ENCODE measurements at places on chromosomes 2 and 18. TPM values are rescaled to one million over a fixed set of nuclear protein-coding genes. Genes with fewer than 3 reads are reported as not detected.
A peak's percentile ranks its signal among the peaks of the same experiment; 100 is the strongest.

GRCh38 chr2:222878877-222879603 lies 18.2 kb downstream of the ACSL3 start:
- DNase-seq: no peak

The HOXD10 gene
- total RNA-seq: 2.0 TPM

DNA sequence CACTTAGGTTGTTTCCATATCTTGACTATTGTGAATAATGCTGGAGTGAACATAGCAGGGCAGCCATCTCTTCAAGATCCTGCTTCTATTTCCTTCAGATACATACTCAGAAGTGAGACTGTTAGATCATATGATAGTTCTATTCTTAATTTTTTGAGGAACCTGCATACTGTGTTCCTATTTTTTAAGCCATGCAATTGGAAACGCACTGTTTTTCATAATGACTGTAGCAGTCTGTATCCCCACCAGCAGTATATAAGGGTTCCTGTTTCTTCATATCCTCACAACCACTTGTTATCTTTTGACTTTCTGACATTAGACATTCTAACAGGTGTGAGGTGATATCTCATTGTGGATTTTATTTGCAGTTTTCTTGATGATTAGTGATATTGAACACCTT lies 15.5 kb downstream of the NEURL3 start:
- DNase-seq: no peak

GRCh38 chr18:7196421-7196820 lies 34.5 kb upstream of the LRRC30 start:
- no peak for DNase-seq

- DNase-seq: no peak
Observed at GRCh38 chr2:191691898-191692297, 14.0 kb downstream of the NABP1 start.

GRCh38 chr2:643334-643733 lies 33.9 kb downstream of the TMEM18 start:
- DNase-seq: no peak

GRCh38 chr2:8445580-8445979 lies 236.3 kb upstream of the ID2 start:
- DNase-seq: no peak

The FAM124B gene
- total RNA-seq: 50.3 TPM

DNA sequence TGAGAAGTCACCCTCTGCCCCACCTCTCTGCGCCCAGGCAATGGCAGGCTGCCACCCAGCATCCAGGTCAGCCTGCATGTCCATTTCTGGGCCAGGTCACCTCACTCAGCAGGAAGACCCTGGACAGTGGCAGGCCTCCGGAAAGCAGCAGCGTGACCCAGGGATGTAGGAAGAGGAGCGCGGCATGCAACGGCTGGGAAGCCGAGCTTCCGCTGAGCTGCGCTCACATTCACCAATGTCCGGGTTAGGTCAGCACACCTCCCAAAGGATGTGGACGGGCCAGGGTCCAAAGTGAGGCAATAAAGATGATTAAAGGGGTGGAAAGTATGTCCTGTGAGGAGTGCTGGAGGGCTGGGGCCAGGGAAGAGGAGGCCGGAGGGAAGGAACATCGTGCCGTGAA lies 174.5 kb downstream of the CTIF start:
- no peak for DNase-seq

GRCh38 chr2:233449081-233449901 lies 95.0 kb downstream of the DGKD start:
- no peak for DNase-seq

The NTSR2 gene
- total RNA-seq: not detected

DNA sequence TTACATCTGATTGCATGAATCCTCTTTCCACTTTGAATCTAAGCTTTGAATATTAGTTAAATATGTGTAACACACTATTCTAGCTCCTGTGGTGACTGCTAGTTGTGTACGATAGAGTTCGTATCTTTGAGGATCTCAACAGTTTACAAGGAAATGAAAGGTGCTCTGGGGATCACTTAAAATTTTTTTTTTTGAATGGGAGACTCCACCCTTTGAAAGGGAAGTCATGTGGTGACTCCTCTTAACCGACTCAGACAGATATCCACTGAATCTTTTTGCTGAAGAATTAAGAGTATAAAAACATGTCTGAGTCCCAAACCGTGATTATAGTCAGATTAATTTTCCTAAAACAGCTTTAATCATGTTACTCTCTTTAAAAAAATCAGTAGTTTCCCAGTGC lies 4.0 kb downstream of the CLIP4 start:
- no peak for DNase-seq

The GRHL1 gene
- 0.82 TPM for total RNA-seq

DNA sequence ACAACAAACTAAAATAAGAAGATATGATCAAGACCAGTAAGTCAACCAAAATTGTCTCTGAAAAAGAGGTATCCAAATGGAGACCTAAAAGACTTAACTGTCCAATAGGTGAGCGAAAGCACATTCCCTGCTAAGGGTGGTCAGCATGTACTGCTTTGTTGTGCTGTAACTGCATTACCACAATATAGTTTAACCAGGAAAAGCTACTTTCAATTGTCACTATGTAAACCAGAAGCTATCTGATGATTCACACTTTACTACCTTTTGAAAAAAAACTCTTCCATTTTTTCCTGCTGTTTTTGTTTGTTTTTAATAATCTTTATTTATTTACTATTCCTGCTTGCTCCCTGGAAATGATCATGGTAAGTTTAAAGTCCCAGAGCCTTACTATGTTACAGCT lies 36.1 kb downstream of the ASXL2 start:
- DNase-seq: no peak

The SNED1 gene
- total RNA-seq: 41.3 TPM

DNA sequence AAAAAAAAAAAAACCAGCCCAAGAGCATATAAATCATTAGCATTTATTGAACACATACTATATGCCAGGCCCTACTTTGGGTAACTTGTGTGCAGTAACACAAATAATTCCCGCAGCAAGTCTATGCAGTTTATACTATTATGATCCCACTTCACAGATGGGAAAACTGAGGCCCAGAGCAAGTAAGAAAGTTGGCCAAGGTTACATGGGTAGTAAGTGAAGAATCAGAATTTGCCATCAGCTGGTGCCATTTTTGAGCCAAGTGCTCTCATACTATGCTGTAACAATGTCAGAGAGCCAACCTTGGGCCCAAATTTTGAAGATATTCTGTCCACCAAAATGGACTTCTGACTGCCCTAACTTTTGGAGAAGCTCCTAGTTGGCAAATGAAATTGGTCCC lies 13.5 kb upstream of the PSD4 start:
- no peak for DNase-seq

DNA sequence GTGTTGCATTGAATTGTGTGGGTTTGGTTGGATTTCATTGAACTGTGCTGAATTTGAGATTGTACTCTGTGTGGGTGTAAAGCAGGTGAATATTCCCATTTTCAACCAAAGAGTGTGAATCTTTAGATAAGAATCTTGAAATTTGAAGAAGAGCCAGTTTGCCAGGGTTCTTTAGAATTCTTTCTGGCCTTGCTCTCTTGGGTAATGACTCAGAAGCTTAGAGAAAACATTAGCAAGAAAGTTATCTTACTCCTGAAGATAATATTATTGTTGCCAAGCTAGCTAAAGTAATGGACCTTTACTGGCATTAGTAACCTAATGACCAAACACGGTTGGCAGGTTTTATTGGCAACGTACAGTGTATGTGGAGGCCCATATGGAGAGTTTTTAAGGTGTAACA lies 46.4 kb upstream of the SIX3 start:
- DNase-seq: no peak

The EN1 gene
- not detected for total RNA-seq

- no peak for DNase-seq
Observed at GRCh38 chr2:209411296-209411695, 12.6 kb upstream of the MAP2 start.

- no peak for DNase-seq
Observed at GRCh38 chr18:2656237-2656980, 883 bp downstream of the SMCHD1 start.

GRCh38 chr2:200467806-200468681 lies 41.8 kb downstream of the KCTD18 start:
- no peak for DNase-seq

DNA sequence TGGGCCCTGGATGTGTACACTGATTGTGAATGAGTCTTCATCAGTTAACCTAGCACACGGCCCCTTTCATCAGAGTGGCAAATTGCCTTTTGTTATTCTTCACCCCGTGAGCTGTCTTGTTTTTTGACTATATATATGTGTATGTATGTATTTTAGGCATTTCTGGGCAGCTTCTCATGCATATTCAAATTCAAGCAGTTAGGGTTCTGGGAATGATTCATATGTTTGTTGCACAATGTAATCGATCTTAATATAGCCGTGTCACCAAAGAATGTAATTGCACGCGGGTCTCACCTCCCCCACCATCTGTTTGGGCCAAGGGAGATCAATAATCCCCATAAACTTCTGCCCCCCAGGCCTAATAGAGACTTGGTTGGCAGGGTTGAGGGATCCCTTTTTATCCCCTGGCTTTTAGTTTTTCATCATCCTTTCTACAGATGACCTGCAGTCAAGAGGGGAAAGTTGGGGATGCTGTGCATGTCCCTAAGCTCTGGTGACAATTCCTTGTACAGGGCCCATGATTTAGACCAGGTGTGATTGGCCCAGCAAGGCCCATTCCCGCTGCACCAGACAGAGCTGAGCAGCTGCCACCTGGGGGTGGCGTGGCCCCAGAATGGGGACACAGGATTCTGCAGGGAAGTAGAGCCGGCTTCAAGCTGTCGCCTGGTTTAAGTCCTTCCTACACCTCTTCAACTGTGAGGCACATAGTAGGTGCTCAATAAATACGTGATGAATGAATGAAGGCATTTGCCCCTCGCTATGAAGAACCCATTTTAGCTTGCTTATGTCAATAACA lies 19.2 kb downstream of the KCNF1 start:
- no peak for DNase-seq

The FAM237A gene
- not detected for total RNA-seq

- DNase-seq: no peak
Observed at GRCh38 chr2:34306745-34307144, 707.6 kb upstream of the FAM98A start.

DNA sequence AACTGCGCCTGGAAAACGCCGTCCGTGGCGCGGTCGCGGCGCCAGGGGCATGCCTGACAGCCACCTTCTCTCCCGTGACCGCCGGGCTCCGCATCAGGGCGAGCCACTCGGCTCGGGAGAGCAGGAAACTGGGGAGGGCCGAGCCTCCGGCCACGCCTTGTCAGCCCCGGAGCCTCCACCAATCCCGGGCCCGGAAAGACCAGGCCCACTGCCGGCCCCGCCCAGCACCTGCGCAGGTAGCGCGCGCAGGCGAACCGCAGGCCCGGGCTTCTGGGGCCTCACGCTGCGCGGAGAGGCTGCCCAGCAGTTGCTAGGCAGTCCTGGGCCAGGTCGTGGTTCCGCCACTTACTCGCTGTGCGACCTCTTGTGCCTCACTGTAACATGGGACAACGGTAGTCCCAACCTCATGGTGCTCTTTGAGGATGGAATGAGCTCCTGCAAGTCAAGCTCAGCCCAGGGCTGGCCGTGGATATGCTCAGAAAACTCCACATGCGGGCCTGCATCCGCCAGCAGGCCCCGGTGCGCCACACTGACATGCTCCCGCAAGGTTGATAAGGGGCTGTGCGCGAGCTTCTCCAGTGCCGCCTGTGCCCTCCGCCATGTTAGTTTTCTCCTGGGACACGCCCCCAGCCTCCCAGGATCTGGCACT lies 97.1 kb downstream of the INHBB start:
- DNase-seq: no peak

The MC4R gene
- not detected for total RNA-seq

GRCh38 chr18:55778788-55779690 lies 191.0 kb upstream of the TCF4 start:
- no peak for DNase-seq

- no peak for DNase-seq
Observed at GRCh38 chr18:62554061-62554815, 31.4 kb downstream of the ZCCHC2 start.

DNA sequence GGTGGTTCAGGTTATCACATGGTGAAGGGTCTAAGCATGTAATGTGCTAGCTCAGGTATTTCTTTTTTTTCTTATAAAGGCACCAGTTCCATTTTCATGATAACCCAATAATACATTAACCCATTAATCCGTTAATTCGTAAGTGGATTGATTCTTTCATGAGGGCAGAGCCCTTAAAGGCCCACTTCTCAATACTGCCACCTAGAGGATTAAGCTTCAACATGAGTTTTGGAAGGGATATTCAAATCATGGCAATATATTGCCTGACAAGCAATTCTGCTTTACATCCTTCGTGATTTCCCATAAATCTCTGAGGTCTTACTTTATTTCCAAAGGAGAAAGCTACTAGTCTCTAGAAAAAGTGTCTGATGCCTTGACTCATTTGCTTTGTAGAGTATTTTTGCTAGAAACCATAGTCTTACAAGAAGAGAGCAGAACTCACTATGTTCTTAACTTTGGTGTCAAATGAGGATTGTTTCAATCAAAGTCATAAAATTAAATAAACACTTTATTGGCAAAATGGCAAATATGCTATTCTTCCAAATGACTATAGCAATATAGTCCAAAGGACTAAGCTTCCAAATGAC lies 271.3 kb downstream of the KCNS3 start:
- DNase-seq: peak; percentile 23

DNA sequence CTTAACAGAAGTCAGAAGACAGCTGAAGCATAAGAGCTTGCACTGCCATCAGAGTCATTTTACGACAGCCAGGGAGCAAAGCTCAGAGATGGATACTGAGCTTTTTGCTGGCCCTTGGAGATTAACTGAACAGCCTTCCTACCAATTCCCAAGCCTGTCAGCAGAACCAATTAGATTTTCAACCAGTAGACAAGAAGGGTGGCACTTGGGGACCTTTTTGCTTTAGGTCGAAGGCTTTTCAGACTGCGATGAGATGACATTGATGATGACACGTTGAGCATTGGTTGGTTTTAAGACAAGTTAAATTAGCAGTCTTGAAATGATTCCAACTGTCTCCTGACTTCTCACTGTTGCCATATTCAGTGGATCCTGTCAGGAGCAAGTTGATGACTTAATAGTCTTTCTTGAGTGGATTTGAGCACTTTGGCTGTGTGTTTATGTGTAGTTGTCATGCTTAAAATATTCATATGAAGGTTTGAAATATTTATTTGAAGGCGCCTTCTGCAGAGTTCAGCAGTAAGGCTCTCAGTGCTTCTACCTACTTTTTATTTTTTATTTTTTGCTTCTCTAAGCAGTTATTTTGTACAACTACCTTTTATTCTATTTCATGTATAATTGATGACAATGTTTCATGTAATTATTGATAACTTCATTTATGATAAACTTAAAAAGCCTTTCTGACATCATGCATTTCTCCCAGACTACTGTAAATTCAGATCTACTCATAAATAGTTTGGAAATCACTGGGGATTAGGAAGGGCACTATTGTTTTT lies 256.7 kb downstream of the CAMKMT start:
- DNase-seq: no peak

- DNase-seq: no peak
Observed at GRCh38 chr2:8158711-8159110, 523.1 kb upstream of the ID2 start.

DNA sequence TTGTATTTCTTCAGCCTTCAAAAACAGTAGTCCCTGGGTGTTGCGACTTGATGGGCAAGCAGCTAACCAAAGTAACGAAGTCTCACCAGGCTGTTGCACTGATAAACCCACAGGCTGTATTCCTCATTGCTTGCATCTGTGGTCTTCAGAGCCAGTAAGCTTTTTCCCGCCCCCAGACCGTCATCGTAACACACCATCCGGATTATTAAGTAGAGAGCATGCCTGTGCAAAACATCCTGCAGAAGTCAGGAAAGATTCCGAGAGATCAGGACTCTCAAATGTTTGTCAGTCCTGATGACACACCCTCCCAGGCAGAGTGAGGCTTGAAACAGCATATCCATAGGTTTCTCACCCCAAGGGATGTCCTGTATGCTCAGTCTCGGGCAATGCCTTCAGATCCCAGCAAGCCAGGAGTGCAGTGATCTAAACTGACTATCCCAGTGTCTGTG lies 15.9 kb downstream of the ITGB1BP1 start:
- no peak for DNase-seq

GRCh38 chr2:1886405-1886992 lies 142.2 kb upstream of the PXDN start:
- peak; percentile 45 for DNase-seq

Measured in glomerular endothelial cell (primary cell).